Activated naive CD4-positive, alpha-beta T cell treated with anti-CD3 and anti-CD28 coated beads, Interleukin-2, amount 50 U/mL, for 16 hours (primary cell): ENCODE measurements at places on chromosomes 6 and 20.

GRCh38 chr6:69663215-69663614 is 133.6 kb downstream of the LMBRD1 start:
- no peak for DNase-seq

- no peak for DNase-seq
Observed at GRCh38 chr6:40693768-40694167, 106.6 kb upstream of the LRFN2 start.

- DNase-seq = no peak
Observed at GRCh38 chr6:39696986-39697788, 28.0 kb downstream of the KIF6 start.

- DNase-seq = no peak
Observed at GRCh38 chr6:52537001-52537753, 39.7 kb downstream of the TRAM2 start.

GRCh38 chr20:8431538-8432434 is 299.7 kb downstream of the PLCB1 start:
- DNase-seq = no peak

- DNase-seq = no peak
Observed at GRCh38 chr6:84643778-84644177, 120.6 kb downstream of the TBX18 start.

- DNase-seq = no peak
Observed at GRCh38 chr20:59328071-59328470, 27.7 kb downstream of the EDN3 start.

- no peak for DNase-seq
Observed at GRCh38 chr6:20167601-20168000, 44.7 kb downstream of the MBOAT1 start.

DNA sequence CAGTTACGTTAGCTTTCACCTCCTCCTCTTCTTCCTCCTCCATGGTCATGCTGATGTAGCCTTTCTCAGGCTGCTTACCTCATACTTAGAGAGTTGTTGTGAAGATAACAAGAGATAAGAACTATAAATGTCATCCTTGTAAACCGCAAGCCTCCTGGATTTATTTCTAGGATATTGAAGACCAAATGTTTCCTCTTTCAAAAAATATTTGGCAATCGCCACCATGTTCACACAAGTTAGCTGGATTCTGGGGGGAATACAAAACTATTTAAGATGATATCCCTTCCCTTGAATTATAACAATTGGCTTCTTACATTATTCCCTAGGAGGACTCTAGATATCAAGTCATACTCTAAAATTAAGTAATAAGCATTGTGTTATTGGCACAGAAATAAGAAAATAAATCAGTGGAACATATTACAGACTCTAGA is 99.8 kb upstream of the PLEKHG1 start:
- no peak for DNase-seq

GRCh38 chr6:20548264-20548663 is 14.0 kb downstream of the CDKAL1 start:
- DNase-seq = no peak

DNA sequence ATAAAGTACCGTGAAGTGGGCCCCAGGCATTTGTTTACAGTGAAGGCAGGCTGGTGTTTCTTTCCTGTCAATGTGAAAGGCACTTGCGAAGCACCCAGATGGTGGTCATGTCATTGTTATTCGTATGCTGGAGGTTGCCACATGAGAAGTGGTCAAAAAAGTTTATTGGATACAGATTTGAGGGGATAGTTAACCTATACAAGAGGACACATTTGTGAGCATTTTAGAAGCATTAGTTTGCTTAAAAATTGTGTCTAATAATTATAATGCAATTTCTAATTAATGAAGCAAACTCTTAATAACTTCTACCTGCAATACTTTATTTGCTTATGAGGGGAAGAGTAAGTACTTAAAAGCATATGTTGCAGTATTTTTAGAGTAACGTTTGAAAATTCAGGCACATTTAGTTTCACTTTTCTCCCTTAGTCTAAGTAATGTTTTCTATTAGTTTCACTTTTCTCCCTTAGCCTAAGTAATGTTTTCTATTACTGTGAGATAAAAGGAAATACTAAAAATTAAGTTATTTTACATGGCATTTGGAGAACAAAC is 120.7 kb upstream of the CLDN20 start:
- DNase-seq = no peak

GRCh38 chr6:159249752-159250151 is 80.6 kb downstream of the FNDC1 start:
- DNase-seq = no peak

- no peak for DNase-seq
Observed at GRCh38 chr6:130215526-130215925, 7.2 kb downstream of the SAMD3 start.

DNA sequence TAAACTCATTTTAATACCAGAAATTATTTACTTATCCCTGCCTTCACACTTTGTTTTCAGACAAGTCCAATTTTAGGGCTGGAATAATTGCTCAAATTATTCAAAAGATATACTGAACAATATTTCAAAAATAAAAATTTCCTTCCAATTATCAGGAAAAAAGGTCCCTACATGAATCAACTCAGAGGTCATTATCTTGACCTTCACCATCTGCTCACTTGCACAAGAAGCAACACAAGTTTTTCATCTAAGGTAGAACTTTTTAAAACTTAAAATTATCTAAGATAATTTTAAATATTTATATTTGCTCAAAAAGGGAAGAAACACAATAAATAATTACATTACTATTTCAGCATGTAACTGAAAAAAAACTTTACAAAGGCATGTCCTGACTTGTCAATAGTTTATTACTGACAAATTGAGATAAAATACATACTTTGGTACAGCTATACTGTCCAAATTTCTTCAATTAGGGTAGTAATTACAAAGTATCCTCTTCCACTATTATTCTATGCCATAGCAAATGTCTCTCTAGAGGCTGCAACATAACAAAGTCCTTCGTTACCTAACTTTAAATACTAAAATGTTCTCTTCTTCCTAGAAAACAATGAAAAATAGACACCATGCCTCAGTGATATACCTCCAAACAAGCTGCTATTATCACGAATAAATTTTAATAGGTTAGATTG is 2.4 kb downstream of the CEP85L start:
- DNase-seq = no peak

GRCh38 chr6:54856129-54856528 is 9.6 kb downstream of the FAM83B start:
- DNase-seq = no peak

- no peak for DNase-seq
Observed at GRCh38 chr20:60306551-60306950, 348.3 kb downstream of the CDH26 start.

DNA sequence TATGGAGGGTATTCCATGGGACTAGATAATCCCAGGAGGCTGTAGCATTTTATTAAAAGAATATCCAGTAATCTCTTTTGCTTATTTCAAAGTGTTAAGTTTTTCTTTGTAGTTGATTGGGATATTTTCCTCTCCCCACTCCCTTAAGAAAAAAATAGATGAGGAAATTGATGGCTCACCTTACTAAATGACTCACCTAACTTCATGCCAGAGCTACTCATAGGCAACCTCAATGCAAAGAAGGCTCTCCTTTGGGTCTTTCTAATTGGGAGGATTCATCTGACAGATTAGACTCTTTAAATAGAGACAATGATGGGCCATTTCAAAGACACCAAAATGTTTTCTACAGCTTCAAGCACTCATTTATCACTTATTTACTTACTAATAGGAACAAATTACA is 528.5 kb upstream of the BTBD3 start:
- DNase-seq = no peak

DNA sequence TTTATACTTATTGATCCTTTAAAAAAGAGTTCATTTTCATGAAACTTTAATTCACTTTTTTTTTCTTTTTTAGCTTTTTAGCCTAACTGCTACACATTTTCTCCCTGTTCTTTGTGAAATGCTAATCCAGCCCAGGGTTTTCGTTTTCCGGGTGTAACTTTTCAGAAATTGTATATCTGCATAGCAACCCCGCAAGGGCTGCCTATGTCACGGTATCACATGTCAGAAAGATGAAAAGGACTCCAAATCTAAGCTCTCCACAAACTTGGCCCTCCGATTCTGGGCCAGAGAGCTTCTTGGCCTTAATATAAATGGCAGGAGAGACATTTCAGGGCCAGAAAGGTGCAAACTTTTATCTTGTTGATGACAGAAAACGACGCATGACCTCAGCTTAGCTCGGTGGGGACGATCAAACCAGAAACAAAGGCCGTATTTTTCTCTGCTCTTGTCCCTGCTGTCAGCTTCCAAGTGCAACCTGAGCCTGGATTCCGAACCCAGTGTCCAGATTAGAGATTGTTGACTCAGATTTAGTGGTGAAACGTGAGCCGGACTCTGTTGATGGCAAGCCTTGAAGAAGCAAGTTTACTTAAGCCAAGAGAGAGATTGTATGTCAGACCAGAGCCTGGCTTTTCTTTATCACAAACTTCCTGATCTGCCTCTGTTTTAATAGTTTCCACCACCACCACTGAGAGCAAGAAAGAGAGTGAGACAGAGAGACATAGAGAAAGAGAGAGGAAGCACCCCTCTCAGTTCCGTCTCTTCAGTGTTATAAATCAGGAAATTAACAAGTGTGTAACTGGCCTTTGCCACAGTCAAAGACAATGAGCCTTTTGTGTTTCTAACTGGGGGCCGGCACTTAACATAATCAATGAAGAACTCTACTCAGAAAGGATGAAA is 157.8 kb downstream of the SCML4 start:
- no peak for DNase-seq

DNA sequence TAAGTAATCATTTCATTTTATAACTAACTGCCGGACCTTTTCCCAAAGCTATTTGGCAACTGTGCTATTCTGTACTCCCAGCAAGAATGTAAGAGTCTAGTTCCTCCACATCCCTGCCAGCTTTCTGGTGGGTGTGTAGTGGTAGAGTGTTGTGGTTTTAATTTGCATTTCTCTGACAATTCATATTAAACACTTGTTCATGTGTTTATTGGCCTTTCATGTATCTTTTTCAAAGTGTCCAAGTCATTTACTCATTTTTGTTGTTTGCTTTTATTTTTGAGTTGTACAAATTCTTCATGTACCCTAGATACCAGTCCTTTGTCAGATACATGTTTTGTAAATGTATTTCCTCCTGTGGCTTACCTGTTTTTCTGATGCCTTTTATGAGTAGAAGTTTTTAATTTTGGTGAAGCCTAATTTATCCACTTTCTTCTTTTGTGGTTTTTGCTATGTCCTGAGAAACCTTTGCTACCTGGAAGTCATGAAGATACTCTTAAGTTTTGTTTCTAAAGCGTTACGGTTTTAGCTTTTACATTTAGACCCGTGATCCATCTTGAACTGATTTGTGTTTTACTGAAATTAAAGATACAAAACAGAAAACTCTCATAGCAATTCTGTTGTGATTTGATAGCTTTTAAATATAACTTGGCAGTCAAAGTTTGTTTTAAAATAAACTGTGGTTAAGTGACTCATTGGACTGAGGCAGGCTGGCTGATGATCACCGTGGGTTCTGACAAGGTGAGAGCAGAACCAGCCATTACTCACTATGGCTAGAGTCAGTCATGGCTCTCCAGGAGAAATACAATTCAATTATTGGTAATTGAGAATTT is 8.0 kb downstream of the MYLIP start:
- peak; percentile 52 for DNase-seq

DNA sequence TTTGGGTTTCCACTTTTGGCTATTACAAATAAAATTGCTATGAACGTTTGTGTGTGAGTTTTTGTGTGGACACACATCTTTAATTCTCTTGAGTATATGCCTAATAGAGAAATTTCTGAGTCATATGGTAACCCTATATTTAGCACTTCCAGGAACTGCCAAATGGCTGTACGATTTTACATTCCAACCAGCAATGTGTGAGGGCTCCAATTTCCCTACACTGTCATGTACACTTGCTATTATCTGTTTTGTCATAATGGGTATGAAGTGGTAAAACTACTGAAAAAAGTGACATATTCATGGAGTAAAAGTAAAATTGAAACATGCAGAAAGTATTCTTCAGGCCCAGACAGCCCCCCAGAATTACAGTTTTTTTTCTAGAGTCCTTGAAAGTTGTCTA is 59.6 kb upstream of the ESR1 start:
- no peak for DNase-seq

GRCh38 chr20:36540551-36541211 is 638 bp upstream of the MYL9 start:
- DNase-seq = no peak

DNA sequence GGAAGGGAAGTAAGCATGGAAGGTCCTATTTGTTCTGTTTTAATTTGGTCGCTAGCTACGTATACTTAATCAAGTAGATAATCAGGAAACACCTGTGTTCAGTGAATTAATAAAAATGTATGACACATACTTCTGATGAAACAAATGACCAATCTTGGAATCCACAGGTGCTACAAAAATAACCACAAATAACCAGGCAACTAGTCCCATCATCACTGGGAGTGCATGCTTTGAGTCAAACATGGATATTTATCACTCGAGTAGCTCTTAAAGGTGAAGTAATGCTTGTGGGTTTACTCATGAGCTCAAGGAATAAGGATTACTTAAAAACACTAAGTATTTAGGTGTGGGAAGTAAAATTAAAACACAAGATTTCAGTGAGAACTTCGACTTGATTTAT is 285.6 kb upstream of the ID4 start:
- DNase-seq = no peak

GRCh38 chr20:63590218-63591146 is 16.4 kb upstream of the HELZ2 start:
- DNase-seq = no peak

GRCh38 chr20:48826069-48826468 is 1.7 kb downstream of the PREX1 start:
- DNase-seq = no peak

DNA sequence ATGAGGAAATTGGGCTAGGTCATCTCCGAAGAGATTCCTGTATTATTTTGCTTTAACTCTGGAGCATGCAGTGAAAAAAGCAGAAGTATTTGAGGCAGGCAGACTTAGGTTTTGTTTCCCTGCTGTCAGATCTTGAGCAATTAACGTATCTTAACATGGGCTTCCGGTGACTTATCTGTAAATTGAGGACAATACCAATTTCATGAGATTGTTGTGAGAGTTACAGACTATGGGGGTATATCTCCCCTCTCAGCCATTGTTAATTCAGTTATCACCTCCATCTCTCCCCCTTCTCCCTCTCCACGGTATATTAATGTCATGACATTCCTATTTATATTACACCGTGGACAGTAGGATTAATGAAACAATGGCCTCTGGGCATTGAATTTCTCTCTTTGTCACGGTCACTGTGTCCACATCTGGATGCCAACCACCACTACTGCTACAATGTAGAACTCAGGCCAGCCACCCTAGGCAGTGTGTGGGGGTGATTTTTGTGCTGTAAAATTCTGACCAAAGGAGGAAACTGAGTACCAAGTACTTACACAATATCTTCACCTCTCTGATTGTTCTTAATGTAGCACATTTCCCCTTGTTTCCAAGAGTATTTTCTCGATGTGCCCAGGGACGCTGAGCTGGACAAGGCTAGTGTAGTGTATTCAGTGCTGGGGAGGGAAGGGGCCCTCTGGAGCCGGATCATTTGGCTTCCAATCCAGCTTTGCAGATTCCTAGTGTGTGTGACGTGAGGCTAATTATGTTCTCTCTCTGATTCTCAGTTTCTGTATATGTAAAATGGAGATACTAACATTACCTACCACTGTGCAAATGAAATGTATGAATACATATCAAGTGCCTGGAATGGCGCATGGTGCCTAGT is 77.2 kb downstream of the GCNT2 start:
- no peak for DNase-seq
